ENCODE measurements at places on chromosomes 5 and 9.
A peak's percentile ranks its signal among the peaks of the same experiment; 100 is the strongest.

DNA sequence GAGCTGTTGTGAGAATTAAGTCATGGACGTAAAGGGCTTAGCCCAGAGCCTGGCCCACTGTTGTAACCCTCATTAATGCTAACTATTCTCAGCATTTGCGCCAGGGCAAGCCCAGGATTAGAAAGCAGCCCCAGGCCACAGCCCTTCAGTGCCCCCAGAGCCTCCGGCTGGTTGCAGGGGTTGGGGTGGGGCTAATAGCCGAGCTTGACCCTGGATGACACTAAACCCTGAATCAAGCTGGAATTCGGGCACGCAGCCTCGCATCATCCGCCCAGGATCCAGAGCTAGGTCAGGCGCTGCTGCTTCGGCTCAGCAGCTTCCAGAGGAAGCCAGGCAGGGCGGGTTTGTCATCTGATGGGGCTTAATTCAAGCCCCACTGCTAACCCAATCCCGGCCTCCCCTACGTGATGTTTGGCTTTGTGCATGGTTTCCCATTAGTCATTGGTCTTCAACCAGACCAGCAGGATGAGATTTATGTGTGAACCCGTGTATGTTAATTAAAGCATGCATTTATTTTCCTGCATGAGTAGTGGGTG lies 1.2 kb upstream of the MEGF9 start:
- DNase-seq: peak; percentile 33

- DNase-seq: no peak
These were observed 29.3 kb downstream of the SEMA5A start for GRCh38 chr5:9516591-9516990.

DNA sequence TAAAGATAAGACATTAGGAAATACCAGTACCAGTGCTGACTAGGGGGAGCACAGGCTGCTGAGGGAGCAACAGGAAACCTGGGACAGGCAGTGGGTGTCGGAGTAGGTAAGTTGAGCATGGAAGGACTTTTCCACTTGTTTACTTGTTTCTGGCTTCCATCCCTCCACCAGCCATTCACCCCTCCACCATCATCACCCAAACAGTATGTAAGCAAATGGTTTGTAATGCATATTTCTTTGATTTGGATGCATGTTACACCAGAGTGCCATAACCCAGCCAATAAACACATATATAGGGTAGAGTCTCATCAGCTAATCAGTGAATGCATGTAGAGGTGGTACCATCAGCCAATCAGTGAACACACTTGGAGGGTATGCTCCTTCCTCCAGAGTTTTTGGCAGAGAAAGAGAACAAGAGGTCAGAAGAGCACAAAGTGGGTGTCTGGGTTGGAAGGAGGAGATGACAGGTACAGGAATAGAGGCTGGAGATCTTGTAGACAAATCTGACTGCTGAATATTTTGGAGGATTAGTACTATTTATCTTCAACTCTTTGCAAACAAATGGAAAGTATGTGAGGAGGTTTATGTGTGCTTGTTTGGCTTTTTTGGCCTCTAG lies 37.7 kb upstream of the PDE8B start:
- DNase-seq: no peak

DNA sequence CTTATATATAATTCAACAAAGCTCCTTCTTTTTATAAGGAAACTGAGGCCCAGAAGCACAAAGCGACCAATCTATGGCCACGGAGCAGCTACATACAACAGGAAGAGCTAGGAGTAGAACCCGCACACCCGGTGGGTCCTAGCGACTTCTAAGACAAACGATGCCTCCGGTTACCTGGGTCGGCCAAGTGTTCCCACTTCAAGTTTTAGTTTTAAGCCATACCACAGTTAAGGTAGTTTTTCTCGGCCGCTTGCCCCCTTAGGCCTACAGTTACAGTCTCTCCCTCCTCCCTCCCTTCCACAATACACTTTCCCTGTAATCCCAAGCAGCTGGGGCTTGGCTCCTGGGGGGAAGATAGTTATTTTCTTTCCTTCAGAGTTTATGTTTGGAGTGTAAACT lies 533 bp downstream of the SREK1IP1 start:
- DNase-seq: no peak

DNA sequence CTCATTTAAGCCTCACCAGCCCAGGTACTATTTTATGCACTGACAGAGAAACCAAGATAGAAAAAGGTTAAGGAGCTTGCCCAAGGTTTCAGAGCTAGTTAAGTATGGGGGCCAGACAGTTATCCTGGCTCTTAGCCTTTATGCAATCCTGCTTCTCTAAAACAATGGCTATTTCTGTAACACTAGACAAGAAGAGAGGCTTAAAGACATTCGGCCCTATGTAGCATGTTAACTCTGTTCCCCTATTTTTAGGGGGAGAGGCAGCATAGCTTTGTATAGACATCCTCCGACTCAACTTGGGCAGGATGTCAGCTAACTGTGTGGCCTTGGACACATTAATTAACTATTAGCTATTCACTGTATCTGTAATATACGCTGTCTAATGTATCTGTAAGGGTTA lies 54.6 kb downstream of the LHFPL2 start:
- no peak for DNase-seq

GRCh38 chr9:22216730-22217172 lies 207.6 kb upstream of the CDKN2B start:
- DNase-seq: peak; percentile 60

DNA sequence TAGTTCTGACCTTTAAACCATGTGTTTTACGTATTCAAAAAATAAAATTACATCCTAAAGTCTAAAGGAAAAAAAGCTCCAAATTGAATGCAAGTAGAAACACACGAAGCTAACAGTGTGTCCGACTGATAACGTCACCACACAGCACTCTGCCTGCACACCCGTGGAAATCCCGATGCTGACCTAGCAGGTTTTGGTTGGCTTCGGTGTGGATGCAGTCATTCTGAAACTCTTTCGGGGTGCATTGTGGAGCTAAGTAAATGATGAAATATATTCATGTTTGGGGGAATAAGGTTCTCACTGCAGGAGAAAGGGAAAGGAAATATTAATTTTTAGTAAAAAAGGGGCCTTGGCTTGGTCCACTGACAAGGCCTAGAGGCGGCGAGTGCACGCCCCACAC lies 2.0 kb downstream of the RASGEF1C start:
- DNase-seq: no peak

GRCh38 chr5:149133795-149134777 lies 7.2 kb upstream of the ABLIM3 start:
- DNase-seq: peak; percentile 83

GRCh38 chr9:129884220-129885017 lies 49.2 kb downstream of the USP20 start:
- peak; percentile 60 for DNase-seq

DNA sequence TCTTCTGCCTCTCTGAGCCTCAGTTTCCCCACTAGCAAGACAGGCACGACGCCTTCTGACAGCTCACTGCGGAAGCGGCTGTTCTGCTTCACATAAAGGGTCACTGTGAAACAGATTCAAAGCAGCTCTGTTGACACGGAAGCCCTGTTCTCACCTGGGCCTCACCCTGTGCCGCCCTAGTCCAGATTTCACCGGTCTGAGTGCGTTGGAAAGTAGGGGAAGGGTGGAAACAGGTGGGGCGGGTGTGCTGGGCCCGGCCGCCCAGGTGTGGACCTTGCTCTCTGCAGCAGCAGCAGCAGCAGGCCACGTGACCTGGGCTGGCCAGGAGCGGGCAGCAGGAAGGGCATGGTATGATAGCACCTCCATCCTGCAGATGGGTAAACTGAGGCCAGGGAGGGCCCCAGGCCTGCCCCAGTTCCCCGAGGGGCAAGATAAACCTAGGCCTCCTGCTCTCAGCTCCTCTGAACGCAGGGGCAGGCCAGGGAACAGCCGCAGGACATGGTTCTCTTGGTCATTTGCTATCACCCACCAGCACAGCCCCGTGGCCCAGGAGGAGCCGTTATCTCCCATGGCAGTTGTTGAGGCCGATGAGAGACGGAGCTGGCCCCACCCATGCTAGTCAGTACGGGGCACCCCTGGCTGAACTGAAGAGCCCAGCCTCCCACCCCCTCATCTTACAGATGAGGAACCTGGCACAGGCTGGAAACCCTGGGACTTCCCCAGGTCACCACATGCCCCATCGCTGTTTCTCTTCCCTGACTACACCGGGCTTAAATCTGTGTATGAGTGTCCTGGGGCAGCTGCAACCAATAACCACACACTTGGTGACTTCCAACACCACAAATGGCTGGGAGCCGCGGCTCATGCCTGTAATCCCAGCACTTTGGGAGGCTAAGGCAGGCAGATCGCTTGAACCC lies 12.1 kb downstream of the PTGES2 start:
- no peak for DNase-seq

GRCh38 chr9:111094433-111094924 lies 56.2 kb upstream of the LPAR1 start:
- peak; percentile 31 for DNase-seq

DNA sequence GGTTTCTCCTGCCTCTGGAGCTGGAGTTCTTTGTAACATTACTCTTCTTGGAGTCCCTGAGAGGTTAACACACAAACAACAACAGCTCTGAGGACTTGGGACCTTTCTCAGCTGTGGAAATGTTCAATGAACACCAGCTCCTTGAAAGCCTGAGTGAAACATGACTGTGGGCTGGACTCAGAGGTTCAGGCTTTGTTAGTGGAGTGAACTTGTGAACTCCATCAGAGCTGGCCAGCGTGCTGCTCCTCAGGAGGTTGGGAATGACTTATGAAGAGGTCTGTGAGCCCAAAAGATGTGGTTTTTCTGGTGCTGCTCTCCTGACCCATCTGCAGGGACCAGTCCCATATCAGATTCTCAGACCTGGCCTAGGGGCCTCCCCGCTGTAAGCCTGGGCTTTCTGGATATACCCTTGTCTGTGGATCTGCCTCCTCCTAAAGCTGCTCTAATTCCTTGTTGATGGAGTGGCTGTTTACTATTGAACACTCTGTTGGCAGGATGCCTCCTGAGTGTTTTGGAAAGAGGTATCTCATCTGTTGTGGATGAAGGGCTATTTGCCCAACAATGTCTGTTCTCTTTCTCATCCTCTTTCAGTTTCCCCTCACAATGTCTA lies 170.0 kb upstream of the GDNF start:
- DNase-seq: no peak

DNA sequence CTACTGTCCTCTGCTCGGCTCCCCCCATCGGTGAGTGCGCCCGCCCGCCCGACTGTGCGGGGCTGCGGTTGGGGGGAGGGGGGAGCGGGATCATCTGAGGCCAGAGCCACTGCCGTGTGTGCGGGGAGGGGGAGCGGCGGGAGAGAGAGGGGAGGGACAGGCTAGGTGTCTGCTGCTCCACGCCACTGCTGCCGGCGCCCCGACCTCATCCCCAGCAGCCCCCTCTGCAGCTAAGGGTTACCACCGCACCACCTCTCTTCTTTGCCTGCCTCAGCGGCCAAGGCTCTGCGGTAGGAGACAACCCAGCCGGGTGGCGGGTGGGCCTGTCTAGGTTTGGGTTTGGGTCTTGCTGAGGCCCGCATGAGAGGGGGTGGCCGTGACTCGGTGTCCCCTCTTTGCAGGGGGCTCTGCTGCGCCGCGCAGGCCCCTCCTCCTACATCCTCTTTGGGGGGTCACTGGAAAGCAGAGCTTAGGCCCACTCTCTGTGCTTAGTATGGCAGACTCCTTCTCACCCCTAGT lies 670 bp upstream of the PURA start:
- no peak for DNase-seq

DNA sequence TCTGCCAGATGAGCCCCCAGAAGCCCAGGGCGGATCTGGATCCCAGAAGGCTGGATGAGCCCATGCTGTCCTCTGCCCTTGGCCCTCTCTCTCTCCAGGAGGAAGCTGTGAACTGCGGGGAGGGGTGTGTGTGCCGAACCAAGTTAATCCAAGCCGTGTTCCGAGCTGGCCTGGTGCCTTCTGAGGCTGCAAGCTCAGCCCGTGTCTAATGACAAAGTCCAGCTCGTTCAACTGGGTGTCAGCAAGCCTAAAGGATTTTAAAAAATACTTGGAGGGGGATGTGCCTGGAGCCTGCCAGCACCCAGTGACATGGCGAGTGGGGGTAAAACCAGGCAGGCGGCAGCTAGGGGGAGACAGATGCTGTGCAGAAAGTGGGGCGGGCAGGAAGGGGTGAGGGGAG lies 8.0 kb downstream of the STC2 start:
- no peak for DNase-seq

DNA sequence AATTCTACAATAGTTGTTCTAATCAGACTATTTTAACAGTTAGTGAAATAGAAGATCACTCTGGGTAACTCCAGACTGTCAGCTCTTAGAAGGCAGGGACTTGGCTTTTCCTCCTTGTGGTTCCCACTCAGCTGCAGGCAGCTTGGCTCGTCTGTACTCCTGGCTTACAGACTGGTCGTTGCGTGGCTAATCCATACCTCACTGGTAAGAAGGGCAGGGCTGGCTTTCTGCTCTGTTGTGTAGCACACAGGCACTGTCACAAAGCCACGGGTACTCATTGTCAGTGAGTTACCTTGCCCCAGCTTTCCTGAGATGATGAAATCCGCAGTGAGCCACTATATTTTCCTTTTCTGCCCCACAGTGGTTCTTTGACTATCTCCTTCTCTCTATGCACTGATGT lies 1.8 kb upstream of the PRLR start:
- no peak for DNase-seq
